EH (cell line): ENCODE measurements at places on chromosomes 1 and 21.
A peak's percentile ranks its signal among the peaks of the same experiment; 100 is the strongest.

DNA sequence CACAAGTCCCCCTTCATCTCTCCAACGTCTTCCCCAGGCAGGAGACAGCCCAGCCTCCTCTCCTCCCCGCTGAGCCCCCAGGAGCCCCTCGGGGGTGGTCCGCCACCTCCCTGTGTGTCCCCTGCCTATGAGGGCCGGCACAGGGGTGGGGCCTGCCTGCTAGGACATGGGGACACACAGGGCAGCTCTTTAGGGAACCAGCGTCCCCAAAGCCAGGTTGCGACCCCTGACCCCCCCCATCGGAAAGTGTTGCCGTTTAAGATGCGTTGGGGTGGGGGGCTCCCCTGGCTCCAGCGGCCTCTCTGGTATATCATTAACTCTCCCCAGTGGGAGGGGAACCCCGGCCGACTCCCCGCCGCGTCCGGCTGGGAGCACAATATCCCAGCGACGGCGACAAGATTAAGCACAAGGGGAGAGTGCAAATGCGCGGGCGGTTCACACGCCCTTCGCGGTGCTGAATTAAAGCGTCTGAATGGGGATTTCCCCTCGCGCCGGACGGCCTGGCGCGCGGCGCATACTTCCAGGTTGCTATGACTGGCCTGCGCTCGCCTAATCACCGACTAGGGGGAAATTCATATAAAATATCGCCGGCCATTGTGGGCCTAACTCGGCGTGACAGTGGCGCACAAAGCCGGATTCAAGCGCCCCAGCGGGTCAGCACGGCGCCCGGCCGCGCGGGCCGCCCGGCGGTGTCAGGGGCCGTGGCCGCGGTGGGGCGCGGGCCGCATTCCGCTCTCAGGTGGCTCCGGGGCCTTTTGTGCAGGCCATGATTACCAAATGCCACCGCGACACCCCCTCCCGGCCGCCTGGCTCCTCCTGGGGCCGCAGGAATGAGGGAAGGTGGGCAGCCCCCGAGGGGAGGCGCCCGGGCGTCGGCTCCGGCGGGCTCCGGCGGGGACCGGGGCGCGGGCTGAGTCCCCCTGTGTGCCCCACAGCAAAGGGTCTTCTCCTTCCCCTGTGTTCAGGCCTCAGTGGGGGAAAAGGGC lies 30.9 kb downstream of the WNT3A start:
- no peak for DNase-seq

DNA sequence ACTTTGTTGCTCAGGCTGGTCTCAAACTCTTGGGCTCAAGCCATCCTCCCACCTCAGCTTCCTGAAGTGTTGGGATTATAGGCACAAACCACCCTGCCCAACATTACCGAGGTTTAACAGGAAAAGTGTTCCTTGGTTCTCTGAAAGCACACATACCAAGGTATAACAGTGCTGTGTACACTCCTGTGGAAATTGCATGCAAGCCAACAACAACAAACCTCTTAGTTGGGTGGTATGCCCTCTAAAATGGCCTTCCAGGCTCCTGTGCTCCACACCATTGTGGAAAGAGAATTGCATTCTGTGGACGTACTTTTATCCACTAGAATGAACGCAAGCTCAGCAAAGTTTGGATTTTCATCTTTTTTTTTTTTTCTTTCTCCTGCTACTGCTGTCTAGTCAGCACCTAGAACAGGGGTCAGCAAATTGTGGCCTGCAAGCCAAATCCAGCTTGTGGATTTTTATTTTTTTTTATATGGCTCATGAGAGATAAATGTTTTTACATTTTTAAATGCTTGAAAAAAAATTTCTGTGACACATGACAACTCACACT lies 192.2 kb upstream of the TNR start:
- no peak for DNase-seq

DNA sequence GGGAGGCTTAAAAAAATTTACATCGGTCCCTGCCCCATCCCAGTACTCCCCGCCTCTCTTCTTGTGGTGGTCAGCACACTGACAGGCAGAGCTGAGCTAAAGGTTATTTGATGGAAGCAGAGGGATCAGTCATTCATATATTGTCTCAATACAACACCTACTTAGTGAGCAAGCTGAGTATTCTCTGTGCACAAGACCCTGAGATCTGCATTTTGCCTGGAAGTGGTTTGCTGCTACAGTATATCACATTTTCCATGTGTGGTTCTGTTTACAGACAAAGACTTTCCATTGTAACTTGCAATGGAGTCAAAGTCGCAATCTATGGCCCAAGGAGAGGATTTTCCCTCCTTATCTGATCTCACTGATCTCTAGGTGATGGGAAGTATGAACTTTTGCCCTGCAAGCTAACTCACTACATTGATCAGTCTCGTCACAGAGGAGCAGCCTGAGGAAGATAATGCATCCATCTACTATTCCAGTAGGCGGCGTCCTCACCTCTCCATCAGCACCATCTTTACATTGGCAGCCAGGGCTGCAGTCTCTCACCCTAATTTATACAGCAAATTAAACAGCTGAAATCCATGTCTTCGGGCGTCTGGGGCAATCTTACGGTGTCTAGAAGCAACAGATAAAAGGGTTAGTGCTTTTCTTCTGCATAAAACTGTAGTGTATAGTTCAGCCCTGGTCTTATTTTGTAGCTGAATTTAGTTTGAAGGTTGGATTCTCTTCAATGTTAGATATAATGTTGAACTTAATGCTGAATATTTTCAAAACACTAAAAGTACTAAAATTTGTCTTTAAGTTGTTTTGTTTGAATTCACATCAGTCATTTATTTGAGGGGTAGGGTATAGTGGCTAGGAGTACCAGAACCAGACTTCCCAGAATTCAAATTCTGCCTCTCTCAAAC lies 3.2 kb upstream of the TRAF5 start:
- peak; percentile 72 for DNase-seq

- no peak for DNase-seq
Observed at GRCh38 chr1:203214871-203215270, 14.6 kb downstream of the CHIT1 start.

GRCh38 chr1:46427541-46427940 lies 33.4 kb downstream of the FAAH start:
- DNase-seq, result no peak

DNA sequence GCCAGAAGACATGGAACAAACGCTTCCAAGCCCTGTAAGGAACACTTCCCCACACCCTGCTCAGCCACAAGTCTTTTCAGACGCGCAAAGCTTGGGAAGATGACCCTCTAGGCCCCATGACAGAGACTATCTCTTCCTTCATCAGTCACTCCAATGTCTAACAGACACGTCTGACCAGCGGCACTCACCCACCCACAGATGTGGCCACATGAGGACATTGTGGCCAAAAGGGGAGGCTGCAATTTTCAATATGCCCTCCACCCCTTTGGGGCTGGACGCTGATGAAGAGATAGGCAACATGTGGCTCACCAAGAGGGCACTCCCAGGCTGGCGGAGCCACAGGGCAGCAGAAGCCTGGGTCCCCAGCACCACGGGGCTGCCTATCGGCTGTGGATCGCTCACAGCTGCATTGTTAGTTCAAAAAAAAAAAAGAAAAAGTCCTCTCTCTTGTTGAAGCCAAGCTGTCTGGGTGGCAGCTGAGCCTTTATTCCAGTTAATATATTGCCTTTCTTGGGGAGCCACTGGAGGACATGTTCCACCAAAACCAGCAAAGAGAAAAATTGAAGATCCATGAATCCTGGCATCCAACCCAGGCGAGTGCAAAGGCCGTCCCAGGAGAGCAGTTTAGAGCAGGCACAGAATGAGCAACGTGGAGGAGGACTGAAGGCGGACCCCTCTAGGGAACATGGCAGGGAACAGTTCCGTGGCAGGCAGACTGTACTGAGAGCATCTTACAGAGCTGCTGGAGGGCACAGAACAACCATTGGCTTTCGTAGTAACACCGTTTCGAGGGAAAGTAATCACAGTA lies 52.7 kb upstream of the GPR153 start:
- DNase-seq, result no peak
